Epithelial cell of prostate (primary cell): ENCODE measurements at places on chromosomes 11 and 22.
A peak's percentile ranks its signal among the peaks of the same experiment; 100 is the strongest.

- no peak for DNase-seq
Measured at GRCh38 chr11:46252373-46252914, 25.0 kb upstream of the CREB3L1 start.

- no peak for DNase-seq
Measured at GRCh38 chr22:39569066-39569465, 1.5 kb upstream of the CACNA1I start.

GRCh38 chr11:122025757-122026156, 90.3 kb downstream of the BLID start:
- no peak for DNase-seq

- no peak for DNase-seq
Measured at GRCh38 chr11:84566671-84567070, 1060.5 kb downstream of the DLG2 start.

- peak; percentile 80 for DNase-seq
Measured at GRCh38 chr11:34214961-34215805, 109.8 kb downstream of the NAT10 start.

- no peak for DNase-seq
Measured at GRCh38 chr11:104916442-104916841, 18.2 kb upstream of the CASP12 start.

GRCh38 chr11:66542362-66542761, 3.5 kb downstream of the ZDHHC24 start:
- DNase-seq, result no peak

GRCh38 chr22:31870890-31871289, 73.4 kb upstream of the YWHAH start:
- DNase-seq, result peak; percentile 73

- no peak for DNase-seq
Measured at GRCh38 chr11:45915446-45915845, 2.2 kb downstream of the PEX16 start.

- no peak for DNase-seq
Measured at GRCh38 chr11:76322942-76323341, 58.0 kb downstream of the THAP12 start.

- DNase-seq, result no peak
Measured at GRCh38 chr11:114295676-114296604, at the start of gene NNMT. TSS of gene NNMT (plus strand) at chr11:114296399. CDS start at chr11:114296557, 158 bp downstream.

GRCh38 chr11:115126515-115127208, 377.6 kb downstream of the CADM1 start:
- no peak for DNase-seq

DNA sequence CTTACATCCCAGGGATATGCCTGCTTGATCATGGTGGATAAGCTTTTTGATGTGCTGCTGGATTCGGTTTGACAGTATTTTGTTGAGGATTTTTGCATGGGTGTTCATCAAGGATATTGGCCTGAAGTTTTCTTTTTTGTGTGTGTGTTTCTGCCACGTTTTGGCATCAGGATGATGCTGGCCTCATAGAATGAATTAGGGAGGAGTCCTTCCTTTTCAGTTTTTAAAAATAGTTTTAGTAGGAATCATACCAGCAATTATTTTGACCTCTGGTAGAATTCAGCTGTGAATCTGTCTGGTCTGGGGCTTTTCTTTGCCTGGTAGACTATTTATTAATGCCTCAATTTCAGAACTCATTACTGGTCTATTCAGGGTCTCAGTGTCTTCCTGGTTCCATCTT, 362.4 kb downstream of the JRKL start:
- DNase-seq, result no peak

DNA sequence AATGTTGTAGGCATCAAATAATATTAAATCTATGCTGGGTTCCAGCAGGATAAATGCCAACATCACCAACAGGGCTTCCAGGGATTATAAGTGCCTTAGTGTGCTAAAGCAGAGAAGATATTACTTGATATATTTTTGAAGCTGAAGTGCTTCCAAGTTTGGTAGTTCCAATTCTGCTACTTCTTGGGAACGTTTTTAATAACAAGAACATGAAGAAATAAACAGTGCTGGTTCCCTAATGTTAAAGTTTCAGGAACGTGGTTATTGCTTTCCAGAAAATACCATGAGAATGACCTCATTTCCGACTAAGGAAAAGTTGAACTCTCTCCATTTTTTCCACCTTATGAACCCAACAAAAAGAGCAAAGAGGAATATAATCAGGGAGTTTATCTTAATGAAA, 4.6 kb upstream of the RNF185 start:
- no peak for DNase-seq

GRCh38 chr22:23922921-23923320, 28.7 kb downstream of the MIF start:
- DNase-seq, result no peak

GRCh38 chr22:48380016-48380665, 1447.5 kb downstream of the BRD1 start:
- no peak for DNase-seq
